ENCODE measurements at places on chromosomes 3 and 15. TPM values are rescaled to one million over a fixed set of nuclear protein-coding genes. Genes with fewer than 3 reads are reported as not detected.

GRCh38 chr15:74845208-74845568 is 2.2 kb upstream of the ULK3 start:
- no peak for DNase-seq

The COL8A1 gene
- total RNA-seq: 187 TPM

DNA sequence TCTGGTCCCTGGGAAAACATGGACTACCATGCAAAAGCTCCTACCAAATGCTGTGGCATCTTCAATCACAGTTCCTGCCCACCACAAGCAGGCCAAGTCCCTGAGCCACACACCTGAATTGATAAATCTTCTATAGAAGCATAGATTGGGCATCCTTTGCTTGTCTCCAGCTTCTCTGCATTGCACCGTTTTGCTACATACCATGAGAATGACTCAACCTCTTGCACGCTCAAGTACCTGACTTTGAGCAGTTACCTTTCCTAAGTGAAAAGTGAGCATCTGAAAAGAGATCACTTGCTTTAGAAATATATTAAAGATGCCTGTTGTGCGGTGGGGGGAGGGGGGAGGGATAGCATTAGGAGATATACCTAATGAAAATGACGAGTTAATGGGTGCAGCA is 31.3 kb downstream of the GATM start:
- DNase-seq: no peak

The GCNT3 gene
- total RNA-seq: 5.5 TPM

DNA sequence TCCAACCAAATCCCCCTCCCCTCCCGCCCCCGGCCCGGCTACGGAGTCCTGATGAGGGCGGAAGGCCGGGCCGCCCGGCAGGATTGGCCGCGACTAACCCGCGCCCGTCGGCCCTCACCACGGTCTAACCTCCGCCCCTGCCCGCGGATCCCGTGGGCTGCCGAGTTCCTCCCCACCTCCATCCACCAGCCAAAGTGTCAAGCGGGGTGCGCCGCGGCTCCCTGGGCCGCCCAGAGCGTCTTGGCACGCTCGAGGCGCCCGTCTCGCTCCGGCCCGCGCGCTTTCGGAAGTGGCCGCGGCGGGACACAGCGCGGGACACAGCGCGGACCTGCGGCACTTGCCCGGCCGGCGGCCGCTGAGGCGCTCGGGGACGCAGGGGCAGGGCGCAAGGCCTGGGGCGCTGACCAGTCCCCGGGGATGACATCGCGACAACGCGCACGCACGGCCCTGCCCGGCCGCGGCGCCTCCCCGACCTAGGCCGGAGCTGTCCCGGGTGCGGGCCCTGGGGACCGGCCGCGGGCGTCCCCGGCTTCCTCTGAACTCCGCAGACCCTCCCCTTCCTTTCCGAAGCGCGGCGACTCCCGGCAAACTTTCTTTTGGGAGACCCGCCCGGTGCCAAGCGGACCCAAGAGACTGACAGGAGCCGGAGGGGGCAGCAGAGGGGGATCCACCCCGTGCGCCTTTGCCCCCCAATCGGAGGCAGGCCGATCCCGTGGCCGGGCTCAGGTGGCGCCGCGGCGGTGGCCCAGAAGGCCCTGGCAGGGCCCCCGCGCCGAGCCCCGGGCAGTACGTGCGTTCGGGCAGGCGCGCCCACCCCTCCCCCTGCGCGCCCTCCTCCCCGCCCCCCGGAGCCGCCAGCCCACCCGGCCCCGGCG is 112.8 kb upstream of the ICE2 start:
- DNase-seq: no peak

Measured in glomerular endothelial cell (primary cell).